ENCODE measurements at places on chromosomes 16 and 17.

- DNase-seq = no peak
Measured at GRCh38 chr16:73220836-73221235, 172.9 kb upstream of the ZFHX3 start.

- DNase-seq = no peak
Measured at GRCh38 chr16:27387724-27388123, 14.2 kb upstream of the IL21R start.

GRCh38 chr17:8079291-8080207 lies 8.0 kb downstream of the ALOX12B start:
- peak; percentile 82 for DNase-seq

DNA sequence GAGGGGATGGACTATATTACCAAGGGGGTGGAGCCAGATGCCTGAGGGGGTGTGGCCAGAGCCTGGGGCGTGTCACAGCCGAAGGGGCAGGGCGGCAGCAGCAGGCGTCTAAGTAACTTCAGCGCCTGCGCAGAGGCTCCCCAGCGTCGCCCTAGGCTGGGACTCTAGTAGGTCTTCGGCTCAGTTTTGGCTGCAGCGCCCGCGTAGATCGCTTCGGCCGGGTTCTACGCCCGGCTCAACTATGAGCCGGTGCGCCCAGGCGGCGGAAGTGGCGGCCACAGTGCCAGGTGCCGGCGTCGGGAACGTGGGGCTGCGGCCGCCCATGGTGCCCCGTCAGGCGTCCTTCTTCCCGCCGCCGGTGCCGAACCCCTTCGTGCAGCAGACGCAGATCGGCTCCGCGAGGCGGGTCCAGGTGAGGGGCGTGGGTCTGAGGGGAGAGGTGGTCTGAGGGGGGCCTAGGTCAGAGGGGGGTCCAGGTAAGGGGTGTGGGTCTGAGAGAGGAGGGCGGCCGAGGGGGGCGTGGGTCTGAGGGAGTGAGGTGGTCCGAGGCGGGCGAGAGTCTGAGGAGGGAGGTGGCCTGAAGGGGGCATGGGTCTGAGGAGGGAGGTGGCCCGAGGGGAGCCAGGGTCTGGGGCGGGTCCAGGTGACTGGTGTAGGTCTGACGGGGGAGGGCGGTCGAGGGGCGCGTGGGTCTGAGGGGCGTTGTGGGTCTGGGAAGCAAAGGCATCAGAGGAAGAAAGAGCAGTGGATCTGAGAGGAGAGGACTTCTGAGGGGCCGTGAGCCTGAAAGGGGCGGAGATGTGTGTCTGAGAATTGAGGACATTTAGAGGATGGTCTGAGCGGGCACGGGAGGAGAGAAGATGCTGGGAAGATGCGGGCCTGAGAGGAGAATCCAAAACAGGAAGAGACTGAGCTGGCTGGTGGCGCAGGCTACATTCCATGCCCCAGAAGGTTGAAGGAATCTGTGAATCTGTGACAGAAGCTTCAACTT lies at the start of gene LPCAT2:
Gene LPCAT2 (plus strand): TSS at position 132 of the 991 bp plus-strand sequence. CDS start 110 bp downstream, at position 242.
- peak; percentile 44 for DNase-seq

DNA sequence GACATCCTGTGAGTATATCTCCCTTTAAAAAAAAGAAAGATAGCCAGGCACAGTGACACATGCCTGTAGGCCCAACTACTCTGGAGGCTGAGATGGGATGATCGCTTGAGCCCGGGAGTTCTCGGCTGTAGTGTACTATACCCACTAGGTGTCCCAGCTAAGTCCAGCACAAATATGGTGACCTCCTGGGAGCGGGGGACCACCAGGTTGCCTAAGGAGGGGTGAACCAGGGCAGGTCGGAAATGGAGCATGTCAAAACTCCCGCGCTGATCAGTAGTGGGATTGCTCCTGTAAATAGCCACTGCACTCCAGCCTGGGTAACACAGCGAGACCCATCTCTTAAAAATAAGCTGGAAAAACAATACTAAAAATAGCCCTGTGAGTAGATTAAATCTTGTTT lies 29.4 kb downstream of the GINS2 start:
- DNase-seq = no peak

DNA sequence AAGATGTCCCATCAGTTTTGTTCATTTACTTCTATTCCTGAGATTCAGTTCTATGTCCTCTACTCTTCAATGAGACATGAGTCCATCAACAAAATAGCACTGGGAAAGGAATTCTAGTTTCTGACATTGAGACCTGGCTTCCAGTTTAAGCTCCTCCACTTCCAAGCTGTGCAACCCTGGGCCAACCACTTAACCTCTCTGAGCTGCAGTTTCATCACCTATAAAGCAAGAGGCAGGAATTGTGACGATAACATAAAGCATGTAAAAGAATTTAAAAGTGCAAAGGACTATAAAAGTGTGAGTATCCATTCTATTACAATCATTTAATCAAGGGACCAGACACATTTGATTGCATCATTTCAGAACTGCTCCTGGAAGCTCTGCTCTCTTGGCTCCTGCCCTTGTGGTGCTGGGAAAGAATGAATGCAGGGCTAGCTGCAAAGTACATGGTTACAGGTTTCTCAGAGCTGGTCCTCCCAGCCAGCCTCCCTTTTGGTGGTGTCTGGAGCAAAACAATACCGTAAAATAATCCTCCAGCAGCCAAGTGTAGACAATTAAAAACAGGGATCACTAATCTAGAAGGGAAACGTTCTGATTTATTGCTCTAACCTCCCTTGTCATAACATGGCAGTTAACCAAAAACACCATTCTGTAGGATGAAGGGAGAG lies 113.9 kb downstream of the VPS53 start:
- DNase-seq = no peak

DNA sequence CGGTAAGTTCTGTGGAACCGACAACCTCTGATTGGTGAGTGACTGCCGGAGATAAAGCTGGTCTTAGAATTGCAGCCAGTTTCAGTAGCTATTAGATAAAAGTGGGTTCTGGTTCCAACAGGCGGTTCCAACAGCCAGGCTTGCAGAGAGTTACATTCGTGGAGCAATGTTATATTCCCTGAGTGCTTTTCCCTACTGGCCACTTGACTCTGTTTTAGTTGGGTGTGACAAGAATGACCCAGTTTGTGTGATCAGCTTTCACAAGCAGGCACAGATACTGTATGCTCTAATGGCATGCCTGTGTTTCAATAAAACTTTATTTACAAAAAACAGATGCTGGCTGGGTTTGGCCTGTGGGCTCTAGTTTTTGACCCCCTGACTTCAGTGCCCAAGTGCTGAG lies 196.6 kb downstream of the SNX29 start:
- no peak for DNase-seq

GRCh38 chr16:86241681-86242080 lies 268.6 kb upstream of the FOXF1 start:
- no peak for DNase-seq

DNA sequence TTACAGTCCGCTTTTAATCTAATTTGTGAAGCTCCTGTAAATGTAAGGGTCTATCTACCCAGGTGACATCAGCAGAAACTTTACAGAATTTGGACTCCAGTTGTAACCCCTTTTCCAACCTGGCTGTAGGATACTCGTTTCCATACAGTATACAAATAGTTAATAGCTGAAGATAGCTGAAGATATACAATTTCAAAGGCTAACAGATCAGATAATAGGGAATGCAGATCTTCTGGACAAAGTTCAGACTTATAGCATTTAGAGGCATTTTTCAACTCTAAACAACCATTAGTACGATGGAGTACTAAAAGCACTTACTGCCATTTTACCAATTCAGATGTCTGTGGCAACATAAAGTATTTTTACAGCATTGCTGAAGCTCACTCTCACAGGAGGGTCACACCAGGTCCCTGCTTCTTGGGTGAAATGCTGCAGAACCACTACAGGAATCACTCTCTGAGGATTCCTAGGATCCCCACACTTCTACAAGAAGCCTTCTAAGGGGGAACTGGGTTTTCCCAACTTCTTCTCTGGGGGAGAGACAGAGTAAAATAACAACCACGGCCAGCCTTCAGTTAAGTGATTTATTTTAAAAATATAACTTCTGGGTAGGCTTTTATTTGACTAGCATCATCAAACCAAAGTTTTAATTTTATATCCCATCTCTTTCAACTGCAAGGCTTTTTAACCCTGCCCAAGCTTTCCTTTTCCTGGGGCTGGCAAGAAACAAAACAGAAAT lies 2.9 kb downstream of the VEZF1 start:
- DNase-seq = no peak

DNA sequence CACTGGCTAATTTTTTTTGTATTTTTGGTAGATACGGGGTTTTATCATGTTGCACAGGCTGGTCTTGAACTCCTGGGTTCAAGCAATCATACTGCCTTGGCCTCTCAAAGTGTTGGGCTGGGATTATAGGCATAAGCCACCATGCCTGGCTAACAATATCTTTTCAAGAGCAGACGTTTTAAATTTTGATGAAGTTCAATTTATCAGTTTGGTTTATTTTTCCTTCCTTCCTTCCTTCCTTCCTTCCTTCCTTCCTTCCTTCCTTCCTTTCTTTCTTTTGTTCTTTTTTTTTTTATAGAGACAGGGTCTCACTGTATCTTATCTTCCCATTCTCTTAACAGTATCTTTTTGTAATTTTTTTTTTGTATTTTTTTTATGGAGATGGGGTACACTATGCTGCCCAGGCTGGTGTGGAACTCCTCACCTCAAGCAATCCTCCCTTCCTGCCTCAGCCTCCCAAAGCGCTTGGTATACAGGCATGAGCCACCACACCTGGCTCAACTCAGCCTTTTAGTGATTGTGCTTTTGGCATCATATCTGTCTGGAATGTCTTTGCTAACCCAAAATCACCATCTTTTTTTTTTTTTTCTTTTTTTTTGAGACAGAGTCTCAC lies 13.6 kb upstream of the GIP start:
- DNase-seq = no peak

GRCh38 chr17:81557276-81558114 lies 5.3 kb upstream of the FAAP100 start:
- DNase-seq = no peak

Measured in stimulated activated CD4-positive, alpha-beta T cell treated with anti-CD3 and anti-CD28 coated beads, Interleukin-4, amount 100 ng/mL, for 24 hours (primary cell).